Heart right ventricle (tissue), 16 donors: ENCODE measurements at places on chromosomes 5 and 9.

GRCh38 chr5:142221091-142221860, 103.5 kb downstream of the SPRY4 start:
- DNase-seq, result no peak

- no peak for DNase-seq
These were observed 7.6 kb upstream of the DNAJA1 start for GRCh38 chr9:33017283-33018041.

DNA sequence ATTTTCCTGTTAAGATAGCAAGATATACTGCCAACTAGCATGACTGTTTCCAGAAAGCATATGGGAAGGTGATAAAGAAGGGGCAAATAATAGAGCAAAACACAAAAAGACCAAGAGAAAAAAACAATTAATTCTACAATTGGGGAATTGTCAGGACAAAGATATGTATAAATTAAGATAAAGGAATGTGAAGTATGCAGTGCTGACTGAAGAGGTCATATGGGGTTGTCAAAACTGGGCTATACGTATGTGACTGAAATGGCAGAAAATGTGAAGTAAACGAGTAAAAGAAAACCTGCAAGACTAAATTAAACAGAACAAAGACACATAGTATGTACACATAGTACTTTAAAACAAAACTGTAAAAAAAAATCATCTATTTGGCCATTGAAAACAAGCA, 222.3 kb downstream of the ARL15 start:
- no peak for DNase-seq

GRCh38 chr9:93379051-93379450, 72.4 kb upstream of the FAM120A start:
- DNase-seq, result no peak
